ENCODE measurements at places on chromosomes 4 and X.

GRCh38 chrX:33974676-33975075 is 157.4 kb downstream of the FAM47A start:
- no peak for DNase-seq

- no peak for DNase-seq
Observed at GRCh38 chr4:40675166-40675565, 45.5 kb upstream of the RBM47 start.

DNA sequence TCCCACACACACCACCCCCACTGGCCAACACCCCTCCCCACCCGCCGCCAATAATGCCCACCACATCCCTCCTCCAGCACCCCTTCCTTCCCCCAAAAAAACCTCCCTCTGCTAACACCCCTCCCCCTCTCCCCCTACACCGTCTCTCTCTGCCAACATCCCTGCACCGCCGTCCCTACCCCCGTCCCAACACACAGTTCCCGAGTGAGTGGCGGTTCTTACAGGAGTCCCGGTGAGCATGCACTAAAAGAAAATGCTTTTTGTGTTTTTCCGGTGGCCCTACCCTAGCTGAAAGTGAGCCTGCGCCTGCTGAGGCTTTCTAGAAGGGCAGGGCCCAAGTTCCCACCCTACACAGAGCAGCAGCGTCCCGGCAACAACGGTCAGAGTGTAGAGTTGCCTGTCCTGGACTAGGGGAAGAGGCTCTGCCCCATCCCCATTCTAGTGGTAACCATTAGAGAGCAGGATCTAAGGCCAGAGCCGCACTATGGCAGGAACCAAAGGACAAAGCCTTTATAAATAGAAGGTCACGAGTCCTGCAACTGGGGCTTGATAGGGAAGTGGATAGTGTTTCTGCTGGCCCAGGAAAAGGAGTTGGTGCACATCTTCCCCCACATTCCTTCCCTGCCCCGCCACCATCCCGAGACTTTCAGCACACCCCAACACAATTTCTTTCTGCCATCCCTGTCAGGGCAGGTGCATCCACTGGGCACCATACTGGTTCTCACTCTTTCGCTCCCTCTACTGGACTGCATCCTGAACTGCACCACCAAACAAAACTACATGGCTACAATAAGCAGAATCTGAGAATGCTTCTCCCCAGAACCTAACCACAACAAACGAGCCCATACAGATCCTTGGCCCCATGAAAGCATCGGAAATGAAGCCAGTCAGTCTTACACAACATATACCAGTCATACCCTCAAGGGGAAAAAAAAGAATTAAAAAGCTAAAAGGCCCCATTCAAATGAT is 78.1 kb upstream of the PAGE3 start:
- DNase-seq: no peak

- DNase-seq: peak; percentile 47
Observed at GRCh38 chrX:154436983-154437752, at the start of gene GDI1. TSS of gene GDI1 (plus strand) at chrX:154437154. CDS start at chrX:154437255, 101 bp downstream.

- no peak for DNase-seq
Observed at GRCh38 chrX:146173742-146174141, 356.1 kb downstream of the SLITRK2 start.

- no peak for DNase-seq
Observed at GRCh38 chrX:112841820-112842157, 1.2 kb upstream of the AMOT start.

DNA sequence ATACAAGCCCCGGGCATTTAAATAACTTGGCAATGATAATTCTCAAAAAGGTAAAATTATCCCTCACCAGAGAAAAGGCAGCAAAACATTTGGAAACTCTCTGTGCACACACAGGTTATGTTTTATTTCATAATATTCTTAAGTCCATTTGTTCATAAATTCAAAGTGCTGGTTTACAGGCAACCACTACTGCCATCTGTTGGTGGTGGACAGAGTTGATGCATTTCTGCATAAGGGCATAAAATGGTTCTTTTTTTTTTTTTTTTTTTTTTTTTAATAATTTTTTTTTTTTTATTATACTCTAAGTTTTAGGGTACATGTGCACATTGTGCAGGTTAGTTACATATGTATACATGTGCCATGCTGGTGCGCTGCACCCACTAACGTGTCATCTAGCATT is 31.5 kb upstream of the IL21 start:
- DNase-seq: no peak

GRCh38 chr4:122619611-122620010 is 1.3 kb downstream of the IL21 start:
- DNase-seq: no peak

DNA sequence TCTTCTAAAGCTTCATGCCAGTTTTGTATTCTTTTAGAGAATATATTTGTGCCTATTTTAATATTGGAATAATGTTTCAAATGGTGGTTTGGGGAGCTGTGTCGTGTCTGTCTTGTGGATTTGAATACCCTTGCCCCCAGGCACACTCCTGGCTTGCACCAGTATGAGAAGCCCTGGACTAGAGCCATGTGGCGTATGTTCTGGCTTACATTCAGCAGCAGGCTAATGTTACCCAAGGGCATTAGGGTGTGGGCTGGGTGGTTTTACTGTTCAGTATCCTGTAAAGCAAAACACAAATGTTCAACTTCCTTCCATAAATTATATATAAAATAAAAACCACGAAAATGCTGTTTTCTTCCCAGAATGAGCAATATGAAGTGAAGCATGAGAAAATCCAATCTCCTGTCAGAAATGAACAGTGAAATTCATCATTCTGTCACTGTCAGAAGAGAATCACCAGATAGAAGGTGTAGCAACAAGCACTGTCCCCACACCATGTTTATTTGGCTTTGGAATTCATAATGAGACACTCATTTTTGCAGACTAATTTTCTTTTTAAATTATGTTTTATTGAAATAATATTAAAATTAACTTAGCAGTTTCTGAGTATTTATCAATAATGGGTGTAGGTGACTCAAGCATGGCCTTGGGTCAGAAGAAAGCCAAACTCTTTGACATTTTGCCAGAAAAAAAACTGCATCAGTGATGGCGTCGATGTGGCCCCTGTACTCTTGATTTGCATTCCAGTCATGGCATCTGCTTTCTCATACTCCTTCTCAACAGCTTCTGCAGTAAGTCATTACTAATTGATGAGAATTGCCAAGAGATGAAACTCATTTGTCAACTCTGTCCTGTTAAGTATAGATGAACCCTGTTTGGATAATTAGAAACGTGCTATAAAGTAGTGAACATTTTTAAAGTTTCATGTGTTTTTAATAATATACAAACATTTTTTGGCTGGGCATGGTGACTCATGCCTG is 43.8 kb downstream of the WWC2 start:
- no peak for DNase-seq

GRCh38 chrX:8254401-8254800 is 83.3 kb upstream of the VCX2 start:
- no peak for DNase-seq

DNA sequence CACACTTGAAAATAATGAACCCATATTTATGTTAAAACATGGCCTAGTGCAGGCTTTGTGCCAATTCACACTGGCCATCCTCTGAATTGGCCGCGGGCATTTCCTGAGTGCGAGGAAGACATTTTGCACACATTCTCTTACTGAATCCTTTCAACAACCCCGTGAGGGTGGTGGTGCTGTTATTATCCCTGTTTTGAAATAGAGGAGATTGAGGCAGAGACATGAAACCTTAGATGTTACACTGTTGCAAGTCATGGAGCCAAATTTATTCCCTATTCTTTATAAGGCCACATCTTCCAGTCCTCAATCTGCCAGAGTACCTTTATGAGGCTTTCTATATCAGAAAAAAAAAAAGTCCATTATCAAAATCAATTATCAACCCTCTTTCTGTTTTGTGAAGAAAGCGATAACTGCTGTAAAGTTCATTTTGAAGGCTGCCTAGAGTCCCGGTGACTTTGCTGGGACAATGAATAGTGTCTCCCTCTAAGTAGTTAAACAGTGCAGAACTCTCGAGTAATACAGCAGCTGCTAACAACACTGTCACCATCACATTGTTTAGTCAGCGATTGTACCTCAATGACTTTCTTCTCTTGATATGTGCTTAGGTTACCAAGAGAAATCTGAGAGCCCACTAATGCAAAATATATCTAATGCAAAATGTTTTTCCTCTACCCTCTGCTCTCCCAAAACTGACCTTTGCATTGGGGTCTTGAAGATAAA is 242.3 kb upstream of the PPARGC1A start:
- no peak for DNase-seq

DNA sequence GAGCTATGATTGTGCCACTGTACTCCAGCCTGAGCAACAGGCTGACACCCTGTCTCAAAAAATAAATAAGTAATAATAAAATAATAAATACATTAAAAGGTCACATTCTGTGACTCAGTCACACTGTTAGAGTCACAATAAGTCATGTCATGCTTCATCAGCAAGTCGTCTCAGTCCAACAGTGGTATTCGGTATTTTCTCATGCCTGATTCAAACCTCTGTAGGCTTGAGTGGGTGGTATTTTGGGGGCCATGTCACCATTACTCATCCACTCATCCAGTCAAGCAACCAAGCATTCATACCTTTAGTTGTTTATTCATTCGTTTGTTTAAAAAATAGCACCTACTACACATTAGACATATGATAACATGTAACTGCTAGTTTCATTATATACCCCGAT is 46.9 kb downstream of the SUPT20HL2 start:
- DNase-seq: no peak

- DNase-seq: no peak
Observed at GRCh38 chrX:121579016-121579760, 531.8 kb downstream of the GLUD2 start.

- DNase-seq: no peak
Observed at GRCh38 chr4:22901631-22902030, 208.9 kb downstream of the GBA3 start.

DNA sequence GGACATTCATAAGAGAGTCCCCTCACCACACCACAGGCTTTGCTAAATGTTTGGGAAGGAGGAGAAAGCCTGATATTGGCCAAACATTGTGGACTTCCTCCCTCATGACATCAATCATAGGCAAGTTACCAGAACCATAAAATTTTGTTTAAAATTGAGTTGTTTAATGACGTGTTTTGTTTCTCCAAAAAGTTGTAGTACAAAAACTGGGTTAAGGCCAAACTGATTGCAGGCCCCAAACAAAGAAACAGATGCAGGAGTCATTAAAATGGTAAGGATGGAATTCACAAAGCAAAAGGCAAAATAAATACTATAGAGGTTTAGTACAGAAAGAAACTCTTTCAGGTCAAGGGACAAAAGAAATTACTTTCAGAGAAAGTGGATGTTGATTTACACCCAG is 3.9 kb upstream of the ODAM start:
- DNase-seq: no peak

DNA sequence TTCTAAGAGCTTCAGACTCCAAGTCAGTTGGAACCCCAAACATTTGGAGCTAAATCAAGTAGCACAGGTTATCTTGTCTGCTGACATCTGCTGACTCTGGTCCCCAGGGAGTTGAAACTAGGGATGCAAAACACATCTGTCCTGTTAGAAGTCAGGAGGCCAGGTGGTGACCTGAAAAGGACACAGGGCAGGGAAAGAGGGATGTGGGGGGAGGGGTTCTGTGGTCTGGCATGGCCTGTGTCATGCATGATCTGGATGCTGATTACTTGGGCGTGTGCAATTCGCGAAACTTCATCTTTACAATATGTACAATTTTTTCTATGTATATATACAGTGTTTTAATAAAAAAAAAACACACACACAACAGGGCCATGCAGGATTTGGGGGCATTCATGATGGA is 55.3 kb downstream of the FHDC1 start:
- DNase-seq: no peak

GRCh38 chr4:127771535-127772275 is 10.4 kb upstream of the HSPA4L start:
- DNase-seq: no peak

DNA sequence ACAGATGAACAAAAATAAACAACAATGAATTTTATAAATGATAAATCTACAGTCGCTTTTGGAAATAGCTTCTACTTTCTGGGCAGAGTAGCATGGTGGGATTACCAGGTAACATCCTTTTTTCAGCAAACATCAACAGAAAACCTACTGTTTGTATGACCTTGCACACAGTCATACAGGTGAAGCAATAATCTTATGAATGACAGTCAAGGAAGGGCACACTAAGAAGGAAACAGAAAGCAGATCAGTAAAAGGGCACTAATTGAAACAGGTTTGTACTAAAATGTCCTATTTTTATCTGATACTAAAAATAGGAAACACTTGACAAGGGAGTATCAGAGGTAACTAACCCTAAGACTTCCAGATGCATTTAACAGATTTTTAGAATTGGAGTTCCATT is 108.9 kb downstream of the DLG3 start:
- no peak for DNase-seq

GRCh38 chr4:176584031-176584606 is 208.6 kb downstream of the VEGFC start:
- no peak for DNase-seq

- DNase-seq: no peak
Observed at GRCh38 chr4:97300561-97300960, 842.7 kb downstream of the STPG2 start.

- DNase-seq: no peak
Observed at GRCh38 chrX:30910124-30910860, 21.2 kb upstream of the TAB3 start.

DNA sequence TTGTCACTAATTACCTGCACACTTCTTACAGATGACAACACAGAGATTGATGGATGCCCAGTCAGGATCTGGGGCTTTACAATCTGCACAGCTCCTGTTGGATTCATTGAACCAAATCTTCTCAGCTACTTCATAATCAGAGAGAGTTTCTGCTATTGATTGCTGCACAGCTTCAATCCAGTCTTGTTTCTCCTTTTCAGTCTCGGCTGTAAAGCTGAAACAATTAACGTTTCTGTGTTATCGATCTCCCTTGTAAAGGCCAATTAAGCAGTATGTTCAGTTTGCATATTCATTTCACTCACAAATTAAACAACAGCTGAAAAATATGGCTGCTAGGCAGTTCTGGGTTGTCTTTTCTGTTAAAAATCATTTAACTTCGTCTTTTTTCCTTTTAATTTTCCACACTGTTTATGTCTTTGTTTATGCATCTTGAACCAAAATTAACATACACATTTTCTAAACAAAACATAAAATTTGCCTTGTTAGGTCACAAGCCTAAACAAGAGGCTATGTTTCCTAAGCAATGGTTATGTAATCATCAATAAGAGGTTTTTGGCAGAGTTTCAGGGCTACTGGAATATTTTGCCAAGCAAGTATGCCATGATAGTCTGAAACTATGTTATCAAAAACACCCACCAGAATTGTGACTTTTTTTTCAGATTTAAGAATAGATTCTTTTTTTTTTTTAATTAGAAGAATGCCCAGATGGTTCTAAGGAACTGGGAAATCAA is 79.2 kb downstream of the ARAP2 start:
- no peak for DNase-seq

DNA sequence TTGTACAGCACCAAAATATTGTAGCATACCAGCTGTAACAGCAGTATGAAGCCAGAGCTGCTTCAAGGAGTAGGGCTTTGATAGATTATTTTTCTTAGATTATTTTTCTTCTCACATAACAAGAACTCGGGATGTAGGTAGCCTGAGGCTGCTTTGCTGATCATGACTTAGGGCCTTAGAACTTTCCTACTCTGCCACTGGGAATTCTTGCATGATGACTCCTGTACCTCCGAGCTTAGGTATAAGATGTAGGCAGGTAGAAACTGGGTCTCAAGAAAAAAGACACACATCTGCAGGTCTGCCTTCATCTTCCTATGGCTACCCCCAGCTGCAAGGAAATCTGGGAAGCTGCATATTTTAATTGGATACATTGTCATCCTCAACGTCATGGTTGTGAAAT is 115.9 kb upstream of the PNPLA4 start:
- DNase-seq: no peak

GRCh38 chr4:85968945-85969819 is 390.7 kb downstream of the MAPK10 start:
- no peak for DNase-seq

- DNase-seq: no peak
Observed at GRCh38 chr4:185196437-185196836, 7.4 kb downstream of the CFAP97 start.

- no peak for DNase-seq
Observed at GRCh38 chrX:150806827-150807226, 91.6 kb downstream of the CD99L2 start.
